CD4-positive, alpha-beta T cell treated with Interferon gamma for 1 hour (primary cell): ENCODE measurements at places on chromosomes 2 and 18.

- no peak for DNase-seq
Observed at GRCh38 chr2:26541401-26542193, 63.7 kb upstream of the OTOF start.

- no peak for DNase-seq
Observed at GRCh38 chr18:47265197-47265596, 13.7 kb upstream of the SKOR2 start.

GRCh38 chr18:7812431-7813063 lies 245.4 kb downstream of the PTPRM start:
- no peak for DNase-seq

DNA sequence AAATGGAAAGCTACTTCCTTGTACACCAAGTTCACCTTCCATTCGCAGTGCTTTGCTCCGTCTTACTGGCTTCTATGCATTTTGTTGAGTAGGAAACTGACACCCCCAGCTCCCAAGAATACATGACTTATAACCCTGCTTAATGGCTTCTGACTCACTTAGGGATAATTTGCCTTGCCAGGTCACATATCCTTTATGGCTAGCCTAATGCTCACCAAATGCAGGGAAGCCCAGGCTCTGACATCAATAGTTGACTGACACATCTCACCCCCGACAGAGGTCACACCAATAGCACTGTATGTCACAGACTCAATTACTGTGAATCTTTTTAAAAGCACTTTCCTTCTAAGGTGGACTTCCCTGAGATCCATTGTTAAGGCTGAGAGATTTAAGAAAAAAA lies 147.2 kb downstream of the DTNA start:
- DNase-seq = no peak

DNA sequence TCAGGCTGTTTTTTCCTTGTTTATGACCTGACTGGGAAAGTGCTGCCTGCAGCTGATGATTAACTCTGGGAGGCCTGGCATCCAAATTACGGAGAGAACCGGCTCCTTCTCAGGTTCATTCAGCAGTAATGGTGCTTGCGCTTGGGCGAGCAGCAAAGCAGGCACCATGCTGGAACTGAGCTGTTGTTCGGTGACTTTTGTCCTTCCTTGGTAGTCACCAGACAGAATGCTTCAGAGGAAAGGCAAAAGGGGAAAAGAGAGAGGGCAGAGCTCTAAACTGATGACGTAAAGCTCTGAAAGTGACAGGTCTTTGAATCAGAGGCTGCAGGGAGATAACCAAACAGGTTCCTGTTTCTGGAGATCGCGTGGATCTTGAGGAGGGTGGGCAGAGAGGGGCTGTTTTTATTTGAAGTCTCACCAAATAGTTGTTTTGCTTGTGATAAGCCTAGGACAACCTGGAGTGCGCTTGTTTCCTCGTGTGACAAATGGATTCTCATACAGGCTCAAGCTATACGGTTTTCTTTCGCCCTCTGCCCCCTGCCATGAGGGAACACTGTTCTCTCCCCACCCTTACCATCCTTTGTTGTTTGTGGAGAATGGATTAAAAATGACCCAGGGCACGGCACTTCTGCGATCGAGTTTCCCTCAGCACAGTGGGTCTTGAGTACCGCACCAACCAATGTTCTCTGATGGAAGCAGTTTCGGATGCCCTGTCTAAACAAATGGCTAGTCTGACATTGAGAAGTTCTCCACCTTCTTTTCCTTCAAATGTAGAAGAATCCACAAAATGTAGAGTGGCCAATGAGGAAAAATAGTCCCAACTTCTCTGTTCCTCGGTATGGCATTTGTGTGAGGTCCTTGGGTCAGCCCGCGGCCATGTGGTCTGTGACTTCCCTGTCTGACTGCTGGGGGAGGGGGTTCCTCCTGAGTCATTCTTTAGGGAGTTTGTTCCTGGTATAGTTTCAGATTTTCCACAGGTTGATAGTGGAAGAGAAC lies 1.3 kb downstream of the RASGRP3 start:
- peak; percentile 48 for DNase-seq

DNA sequence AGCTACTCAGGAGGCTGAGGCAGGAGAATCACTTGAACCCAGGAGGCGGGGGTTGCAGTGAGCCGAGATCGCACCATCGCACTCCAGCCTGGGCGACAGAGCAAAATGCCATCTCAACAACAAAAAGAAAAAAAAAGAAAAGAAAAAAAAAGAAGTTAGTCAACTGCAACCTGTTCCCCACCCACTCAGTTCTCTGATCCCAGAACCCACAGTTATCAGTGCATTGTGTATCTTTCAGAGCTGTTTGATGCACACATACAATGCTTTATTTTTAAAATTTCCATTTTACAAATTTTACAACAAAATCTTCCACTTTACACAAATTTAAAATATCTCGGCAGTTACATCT lies 14.0 kb downstream of the RNU2-63P start:
- DNase-seq = no peak

DNA sequence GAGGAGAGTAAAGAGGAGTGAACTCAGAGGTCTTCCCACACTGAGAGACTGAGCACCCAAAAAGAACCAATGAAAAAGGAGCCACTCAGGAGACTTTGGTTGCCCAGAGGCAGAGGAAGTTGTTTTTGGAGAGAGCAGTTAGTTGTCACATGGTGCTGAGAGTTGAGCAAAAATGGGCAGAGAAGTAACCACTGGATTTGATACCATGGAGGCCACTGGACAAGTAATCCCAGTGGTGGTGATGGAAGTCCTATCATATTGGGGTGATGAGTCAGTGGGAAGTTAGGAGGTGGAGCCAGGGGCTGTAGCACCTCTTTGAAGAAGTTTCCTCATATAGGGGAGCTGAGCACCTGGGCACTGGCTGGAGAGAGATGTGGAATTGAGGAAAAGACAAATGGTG lies 235.8 kb downstream of the TPGS2 start:
- DNase-seq = no peak

GRCh38 chr18:50992351-50992762 lies 24.5 kb downstream of the ELAC1 start:
- no peak for DNase-seq

GRCh38 chr2:201980389-201980821 lies 53.2 kb upstream of the FZD7 start:
- DNase-seq = no peak

- no peak for DNase-seq
Observed at GRCh38 chr18:78240101-78240500, 739.5 kb upstream of the SALL3 start.

- no peak for DNase-seq
Observed at GRCh38 chr2:10380048-10380926, 67.8 kb downstream of the ODC1 start.

DNA sequence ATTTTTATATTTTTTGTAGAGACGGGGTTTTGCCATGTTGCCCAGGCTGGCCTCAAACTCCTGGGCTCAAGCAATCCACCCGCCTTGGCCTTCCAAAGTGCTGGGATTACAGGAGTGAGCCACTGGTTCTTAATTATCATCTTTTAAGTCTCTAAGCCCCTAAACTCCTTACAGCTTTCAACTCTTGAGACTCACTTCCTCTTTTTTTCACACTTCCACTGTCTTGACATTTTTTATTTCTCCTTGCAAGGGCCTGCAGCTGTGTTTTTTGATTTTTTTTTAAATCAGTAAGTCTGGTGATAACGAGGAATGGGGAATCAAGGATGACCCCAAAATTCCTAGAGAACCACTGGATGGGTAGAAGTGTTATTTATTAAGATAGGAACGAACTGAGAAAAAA lies 8.6 kb upstream of the ABCB11 start:
- no peak for DNase-seq

- no peak for DNase-seq
Observed at GRCh38 chr2:75464348-75464946, 96.3 kb downstream of the EVA1A start.

GRCh38 chr2:142796588-142796987 lies 80.9 kb upstream of the KYNU start:
- DNase-seq = no peak

DNA sequence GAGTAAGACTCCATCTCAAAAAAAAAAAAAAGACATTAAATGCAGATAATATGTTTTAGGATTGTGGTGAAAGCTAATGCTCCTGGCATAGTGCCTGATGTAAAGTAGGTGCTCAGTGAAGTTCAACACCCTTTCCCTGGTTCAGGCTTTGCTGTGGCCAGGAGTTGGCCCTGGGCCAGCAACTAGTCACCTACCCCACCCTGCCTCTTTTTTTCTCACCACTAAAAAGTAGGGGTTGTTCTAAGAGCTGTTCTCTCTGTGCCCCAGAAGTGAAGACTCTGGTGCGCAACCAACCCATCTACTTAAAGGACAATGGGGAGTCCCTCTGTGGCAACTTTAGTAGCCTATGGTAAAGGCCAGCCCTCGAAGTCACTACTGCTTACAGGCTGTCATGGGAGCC lies 75.9 kb downstream of the DNMT3A start:
- DNase-seq = peak; percentile 45

DNA sequence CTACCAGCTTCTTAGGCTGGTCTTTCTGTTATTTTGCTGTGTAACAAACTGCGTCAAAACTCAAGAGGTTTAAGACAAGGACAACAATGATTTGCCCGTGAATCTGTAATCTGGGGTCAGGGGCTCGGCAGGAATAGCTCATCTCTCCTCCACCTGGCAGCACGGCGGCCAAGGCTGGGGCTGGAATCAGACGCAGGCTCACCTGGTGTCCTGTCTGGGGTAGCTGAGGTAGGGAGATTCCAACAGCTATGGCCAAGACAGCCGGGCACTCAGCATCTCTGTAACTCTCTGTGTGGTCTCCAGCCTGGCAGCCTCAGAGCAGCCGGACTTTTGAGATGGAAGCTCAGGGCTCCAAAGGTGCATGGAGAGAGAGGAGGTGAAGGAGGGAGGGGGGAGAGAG lies 42.3 kb downstream of the DNER start:
- no peak for DNase-seq

DNA sequence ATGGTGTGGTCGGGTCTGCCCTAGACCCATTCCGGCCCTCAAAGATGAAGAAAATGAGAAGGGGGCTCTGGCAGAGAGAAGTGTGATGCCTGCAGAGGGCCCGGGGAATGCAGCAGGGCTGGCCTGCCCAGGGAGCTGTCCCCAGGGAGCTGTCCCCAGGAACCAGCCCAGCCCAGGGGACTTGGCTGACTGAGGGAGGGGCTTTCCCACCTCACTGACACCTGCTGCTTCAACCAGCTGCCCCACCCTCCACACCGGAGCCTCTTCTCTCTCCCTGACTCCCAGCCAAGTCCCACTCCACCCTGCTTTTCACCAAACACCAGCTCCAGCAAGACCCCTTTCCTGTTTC lies 111.2 kb downstream of the STPG4 start:
- DNase-seq = no peak

DNA sequence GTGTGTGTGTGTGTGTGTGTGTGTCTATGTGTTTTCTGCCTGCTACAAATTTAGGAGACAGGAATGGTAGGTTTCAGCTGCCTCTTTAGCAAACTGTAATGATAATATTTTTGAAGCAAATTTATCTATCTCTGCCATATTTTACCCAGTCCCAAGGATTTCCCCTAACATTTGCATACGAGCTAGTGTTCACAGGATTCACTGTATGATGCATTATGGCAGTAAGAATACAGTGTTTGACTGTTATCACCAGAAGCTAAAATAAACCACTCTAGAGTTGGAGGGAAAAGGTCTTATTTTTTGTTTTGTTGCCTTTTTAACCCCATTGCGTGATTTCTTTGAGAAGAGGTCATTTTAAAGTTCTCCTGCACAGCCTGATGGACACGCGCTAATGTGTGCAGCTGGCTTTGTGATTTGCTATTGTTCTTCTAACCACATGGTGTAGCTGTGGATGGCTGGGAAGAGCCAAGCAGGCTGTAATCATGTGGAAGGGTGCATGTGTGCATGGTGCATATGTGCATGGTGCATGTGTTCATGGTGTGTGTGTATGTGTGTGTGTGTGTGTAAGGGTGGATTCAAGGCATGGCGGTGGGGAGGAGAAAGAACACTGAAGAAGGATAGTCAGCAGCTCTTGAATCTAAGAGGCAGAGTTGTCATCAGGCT lies 62.4 kb downstream of the PLB1 start:
- DNase-seq = no peak

GRCh38 chr2:100235098-100235497 lies 87.2 kb downstream of the LONRF2 start:
- DNase-seq = peak; percentile 60

- no peak for DNase-seq
Observed at GRCh38 chr2:68317971-68318913, 1.5 kb downstream of the CNRIP1 start.

GRCh38 chr2:25558262-25558661 lies 115.1 kb downstream of the DTNB start:
- peak; percentile 26 for DNase-seq

DNA sequence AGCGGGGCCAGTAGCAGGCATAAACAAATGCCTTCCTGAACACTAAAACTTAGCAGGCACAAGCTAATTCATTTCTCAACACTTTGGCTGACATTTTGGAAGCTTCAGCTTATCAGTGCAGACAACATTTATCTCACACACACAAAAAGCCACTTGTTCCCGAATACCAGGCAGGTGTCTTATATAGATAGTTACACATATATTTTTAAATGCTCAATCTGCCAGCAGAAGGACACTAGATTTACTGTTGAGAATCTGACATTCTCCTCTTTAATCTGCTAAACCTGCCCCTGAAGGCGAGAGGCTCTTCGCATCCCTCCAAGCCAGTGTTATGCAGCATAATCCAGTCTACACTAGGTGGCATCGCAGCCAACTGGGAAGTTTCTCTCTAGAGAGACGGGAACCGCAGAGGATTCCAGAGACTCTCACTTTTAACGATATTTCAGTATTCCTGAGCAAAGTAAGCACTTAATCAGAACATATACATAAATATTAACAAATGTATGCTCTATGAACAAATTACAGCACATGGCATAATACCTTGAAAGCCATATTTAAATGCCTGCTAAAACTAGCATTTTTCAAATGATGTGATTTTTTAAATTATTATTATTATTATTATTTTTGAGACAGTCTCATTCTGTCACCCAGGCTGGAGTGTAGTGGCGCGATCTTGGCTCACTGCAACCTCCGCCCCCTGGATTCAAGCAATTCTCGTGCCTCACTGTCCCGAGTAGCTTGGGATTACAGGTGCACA lies 90.2 kb upstream of the SCG2 start:
- no peak for DNase-seq

DNA sequence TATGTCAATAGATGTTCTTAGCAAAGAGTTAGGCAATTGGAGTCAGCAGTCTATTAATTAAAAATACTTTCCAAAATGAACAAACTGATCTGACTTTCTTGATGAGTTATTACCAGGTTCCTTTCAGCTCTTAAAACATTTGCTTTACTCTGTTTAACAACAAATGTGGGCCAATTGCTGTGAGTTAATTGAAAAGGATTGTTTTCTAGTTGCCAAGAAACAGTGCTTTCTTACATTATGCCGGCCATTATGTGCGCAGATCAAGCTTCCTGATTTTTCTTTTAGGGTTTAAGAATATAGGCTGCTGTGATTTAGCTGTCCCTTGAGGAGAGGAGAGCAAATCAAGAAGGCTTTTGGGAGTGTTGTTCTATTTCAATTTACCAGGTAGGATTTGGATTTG lies 50.5 kb upstream of the ITPRID2 start:
- DNase-seq = no peak

DNA sequence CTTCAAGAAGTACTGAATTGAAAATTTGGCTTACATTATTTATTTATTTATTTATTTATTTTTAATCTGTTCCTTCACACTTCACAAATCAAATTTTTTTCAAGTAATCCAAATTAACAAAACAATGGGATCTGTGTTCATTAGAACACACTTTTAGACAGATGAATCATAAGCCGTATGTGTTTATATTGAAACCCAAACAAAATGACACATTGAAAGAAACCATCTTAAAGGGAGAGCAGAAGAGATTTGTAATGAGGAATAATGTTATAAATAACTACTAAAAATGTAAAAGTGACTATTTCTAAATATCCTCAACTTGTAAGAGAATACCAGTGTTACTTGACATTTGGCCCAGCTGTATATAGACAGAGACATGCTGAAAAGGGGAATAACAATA lies 991.0 kb upstream of the CHAC2 start:
- no peak for DNase-seq

GRCh38 chr18:31702449-31702848 lies 18.1 kb upstream of the B4GALT6 start:
- DNase-seq = no peak
